ENCODE measurements at places on chromosomes 16 and 17.
A peak's percentile ranks its signal among the peaks of the same experiment; 100 is the strongest.

- DNase-seq: no peak
Observed at GRCh38 chr17:82155606-82156005, 57.0 kb downstream of the CCDC57 start.

GRCh38 chr17:31279401-31279800 is 17.6 kb downstream of the OMG start:
- no peak for DNase-seq

GRCh38 chr17:33050611-33051140 is 59.0 kb downstream of the SPACA3 start:
- no peak for DNase-seq

DNA sequence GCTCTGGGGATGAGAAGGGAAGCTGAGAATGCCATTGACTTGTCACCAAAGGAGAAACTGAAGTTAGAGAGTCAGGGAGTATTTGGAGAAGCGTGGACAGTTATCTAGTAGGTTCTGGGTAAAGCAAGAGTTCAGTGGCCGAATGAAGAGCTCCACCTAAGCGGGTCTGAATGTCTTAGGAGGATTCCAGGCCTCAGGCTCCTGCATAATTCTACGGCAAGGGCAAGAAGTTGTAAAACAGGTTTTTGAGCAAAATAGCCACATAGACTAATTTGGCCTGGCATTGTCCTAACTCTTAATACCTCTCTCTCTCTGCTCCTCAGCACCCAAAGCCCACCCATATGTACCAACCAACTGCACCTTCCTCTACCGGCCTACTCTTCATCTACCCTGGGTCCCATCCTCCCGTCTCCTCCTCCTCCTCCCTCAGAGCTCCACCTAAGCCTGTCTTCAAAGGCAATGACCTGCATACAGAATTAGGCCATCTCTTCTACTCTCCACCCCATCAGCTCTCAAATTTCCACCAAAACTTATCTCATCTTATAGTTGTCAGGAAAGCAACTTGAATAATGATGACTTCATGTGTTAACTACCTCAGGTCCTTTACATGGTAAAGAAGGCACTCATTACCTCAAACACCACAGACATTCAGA is 42.0 kb upstream of the KCNJ2 start:
- DNase-seq: no peak

GRCh38 chr17:47830396-47831002 is 842 bp downstream of the MRPL10 start:
- DNase-seq: no peak

- DNase-seq: no peak
Observed at GRCh38 chr17:79795795-79796443, 958 bp downstream of the CBX8 start.

- DNase-seq: peak; percentile 49
Observed at GRCh38 chr17:38735161-38735997, 5.2 kb downstream of the CISD3 start.

- no peak for DNase-seq
Observed at GRCh38 chr16:75265911-75266701, 14.7 kb upstream of the BCAR1 start.

- DNase-seq: no peak
Observed at GRCh38 chr17:33460781-33461450, 167.8 kb upstream of the ASIC2 start.
